ENCODE measurements at places on chromosomes 3 and 15.

GRCh38 chr3:110856916-110857315, 214.7 kb upstream of the NECTIN3 start:
- no peak for DNase-seq

- DNase-seq = no peak
These were observed 31.5 kb downstream of the MGLL start for GRCh38 chr3:127790882-127791183.

DNA sequence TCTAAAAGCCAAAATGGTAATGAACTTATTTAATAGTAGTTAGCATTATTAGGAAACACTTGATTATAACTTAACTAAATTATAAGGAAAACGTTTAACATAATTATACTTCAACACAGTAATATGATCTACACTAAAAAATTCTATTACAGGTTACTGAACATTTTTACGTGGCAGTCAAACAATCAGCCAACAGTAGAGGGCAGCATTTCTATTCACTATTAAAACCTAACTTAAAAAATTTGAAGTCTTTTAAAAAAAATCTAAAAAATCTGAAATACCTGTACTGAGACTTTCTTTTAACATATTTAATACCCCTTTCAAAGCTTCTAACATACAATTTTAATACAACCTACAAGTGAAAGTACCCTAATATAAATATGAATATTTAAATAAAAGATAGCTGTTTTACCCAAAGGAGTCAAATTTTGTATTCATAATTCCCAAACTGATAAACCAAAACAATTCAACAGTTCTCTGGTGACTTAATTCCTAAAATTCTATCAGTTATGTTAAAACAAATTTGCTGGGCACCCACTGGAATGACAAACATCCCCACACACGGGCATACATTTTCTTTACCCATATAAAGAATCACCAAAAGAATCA, 41.5 kb downstream of the DLG1 start:
- DNase-seq = peak; percentile 5

GRCh38 chr3:49786357-49787181, at the start of gene IP6K1:
TSS of gene IP6K1 (minus strand) at chr3:49786542. CDS start at chr3:49748040, 38,502 bp downstream.
- peak; percentile 98 for DNase-seq

DNA sequence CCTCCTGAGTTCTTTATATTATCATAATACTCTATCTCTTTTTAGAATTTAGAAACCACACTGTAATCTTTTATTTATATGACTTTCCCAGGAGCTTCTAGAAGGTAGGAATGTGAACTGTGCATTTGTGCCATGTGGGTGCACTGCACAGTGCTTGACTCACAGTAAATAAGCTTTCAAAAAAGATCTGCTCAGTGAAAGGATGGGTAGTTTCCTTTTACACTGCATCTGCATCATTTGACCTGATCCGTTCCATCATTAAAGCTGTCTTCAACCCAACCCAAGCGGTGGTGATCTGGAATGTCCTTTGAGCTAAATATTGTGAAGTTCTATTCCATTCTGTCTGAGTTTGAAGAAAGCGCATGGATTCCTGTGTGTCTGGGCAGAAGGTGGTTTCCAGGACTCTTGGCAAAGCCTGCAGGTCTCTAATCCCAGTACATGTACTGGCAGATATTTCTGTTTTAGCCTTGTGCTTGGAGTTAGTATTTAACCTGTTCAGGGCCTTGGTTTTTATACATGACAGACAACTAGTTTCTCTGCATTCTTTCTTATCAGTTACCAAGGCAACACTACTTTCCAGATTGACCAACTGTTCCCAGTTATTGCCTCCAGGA, 96.7 kb downstream of the DHX30 start:
- DNase-seq = no peak

Data from stimulated activated CD4-positive, alpha-beta T cell treated with anti-CD3 and anti-CD28 coated beads, Interleukin-1b, Interleukin-23, amount 100 ng/mL, for 1 hour (primary cell).